ENCODE measurements at places on chromosomes 7 and 10.

GRCh38 chr7:138804618-138805017 lies 6.6 kb upstream of the ATP6V0A4 start:
- no peak for DNase-seq

GRCh38 chr10:79026806-79027146 lies 42.0 kb upstream of the ZMIZ1 start:
- no peak for DNase-seq

DNA sequence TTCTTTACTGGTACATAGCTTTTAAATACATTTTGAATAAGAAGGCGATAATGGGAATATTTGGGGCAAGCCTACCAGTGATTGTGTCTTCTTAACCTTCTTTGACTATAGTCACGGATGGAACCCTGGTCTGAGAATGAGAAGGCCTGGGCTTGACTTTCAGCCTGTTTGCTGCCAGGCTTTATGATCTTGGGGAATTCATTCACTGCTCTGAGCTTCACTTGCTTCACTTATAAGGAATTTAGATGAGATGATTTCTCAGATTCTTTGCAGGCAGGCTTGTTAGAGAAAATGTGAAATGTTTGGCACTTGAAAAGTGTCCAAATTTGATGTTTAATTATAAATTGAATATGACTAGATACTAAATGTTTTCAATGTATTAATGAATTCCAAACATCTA lies 42.5 kb downstream of the NUP205 start:
- DNase-seq: no peak

DNA sequence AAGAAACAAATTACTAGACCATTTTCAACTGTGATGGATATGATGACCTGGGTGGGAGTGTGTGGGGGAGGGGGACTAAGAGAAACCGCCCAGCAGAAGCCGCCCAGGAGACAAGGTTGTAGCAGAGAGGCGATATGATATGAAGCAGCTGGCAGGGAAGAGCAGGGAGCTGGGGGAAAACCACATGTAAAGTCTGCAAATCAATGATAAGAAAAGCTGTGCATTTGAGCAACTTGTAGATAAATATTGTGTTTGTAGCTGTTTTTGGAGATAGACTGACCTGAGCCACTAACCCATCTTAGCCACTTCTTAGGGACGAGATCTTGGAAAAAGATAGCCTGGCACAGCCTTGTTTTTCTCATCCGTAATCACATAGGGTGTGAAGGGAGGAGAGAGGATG lies 252.6 kb downstream of the SEC23IP start:
- no peak for DNase-seq

DNA sequence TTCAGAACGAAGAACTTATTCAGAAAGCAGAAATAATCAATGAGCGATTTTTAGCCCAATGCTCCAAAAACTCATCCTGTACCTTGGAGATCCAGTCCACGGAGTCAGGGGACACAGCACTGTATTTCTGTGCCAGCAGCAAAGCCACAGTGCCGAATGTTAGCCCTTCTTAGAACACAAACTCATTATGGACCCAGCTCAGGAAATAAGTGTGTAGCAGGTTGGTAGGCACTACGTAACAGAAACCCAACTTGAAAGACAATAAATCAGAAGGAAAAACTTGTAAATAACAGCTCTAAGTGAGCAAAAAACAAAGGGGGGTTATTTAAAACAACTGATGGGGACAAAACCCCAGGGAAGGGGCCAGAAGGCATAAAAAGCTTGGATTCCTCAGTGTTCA lies 112.0 kb upstream of the PRSS1 start:
- DNase-seq: no peak

DNA sequence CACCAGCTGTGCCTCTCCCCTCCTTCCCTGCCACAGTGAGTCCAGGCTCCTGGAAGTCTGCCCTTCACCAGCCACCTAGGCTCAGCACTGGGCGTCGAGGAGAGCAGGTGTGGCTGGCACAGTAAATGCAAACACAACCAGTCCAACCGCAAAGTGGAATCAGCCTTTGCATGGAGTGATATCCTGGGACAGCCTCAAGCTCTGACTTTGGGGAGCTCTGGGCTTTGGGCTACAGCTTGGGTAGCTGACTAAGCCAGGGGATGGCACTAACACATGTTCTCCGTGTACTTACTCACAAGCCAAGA lies 312.4 kb downstream of the KCNMA1 start:
- DNase-seq: peak; percentile 81

DNA sequence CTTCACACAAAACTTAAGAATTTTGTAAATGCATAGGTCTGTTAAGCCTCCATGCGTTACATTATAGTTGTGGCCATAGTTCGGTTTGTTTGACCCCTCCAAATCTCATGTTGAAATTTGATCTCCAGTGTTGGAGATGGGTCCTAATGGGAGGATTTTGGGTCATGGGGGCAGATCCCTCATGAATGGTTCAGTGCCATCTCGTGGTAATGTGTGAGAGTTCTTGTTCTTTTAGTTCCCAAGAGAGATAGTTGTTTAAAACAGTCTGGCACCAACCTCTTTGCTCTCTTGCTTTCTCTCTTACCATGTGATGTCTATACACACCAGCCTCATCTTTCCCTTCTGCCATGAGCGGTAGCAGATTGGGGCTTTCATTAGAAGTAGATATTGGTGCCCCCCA lies 264.3 kb downstream of the TCF7L2 start:
- DNase-seq: no peak

DNA sequence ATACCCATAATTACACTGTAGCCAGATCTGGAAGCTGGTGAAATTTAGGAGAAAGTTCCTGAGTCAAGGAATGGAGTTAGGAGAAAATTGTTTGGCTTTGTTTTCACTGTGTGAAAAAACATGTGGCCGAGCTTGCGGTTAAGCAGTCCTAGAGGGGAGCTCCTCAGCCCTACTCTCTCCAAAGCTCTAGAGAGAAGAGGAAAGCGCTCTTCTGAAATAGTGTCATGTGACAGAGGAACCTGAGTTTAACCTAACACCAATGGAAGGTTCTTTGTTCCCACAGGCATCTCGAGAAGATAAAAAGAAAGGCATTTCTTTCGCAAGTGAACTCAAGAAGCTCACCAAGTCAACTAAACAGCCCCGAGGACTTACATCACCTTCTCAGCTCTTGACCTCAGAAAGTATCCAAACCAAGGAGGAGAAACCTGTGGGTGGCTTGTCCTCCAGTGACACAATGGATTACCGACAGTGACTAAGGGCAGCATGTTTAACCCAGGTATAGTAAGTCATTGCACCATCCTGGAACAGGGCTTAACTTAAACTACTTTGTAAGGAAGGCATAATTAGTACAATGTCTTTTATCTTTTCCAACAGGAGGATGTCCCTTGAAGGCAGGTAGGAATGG lies 38.0 kb downstream of the NOC3L start:
- DNase-seq: no peak

- no peak for DNase-seq
Measured at GRCh38 chr10:9214618-9215017, 1160.1 kb downstream of the GATA3 start.

DNA sequence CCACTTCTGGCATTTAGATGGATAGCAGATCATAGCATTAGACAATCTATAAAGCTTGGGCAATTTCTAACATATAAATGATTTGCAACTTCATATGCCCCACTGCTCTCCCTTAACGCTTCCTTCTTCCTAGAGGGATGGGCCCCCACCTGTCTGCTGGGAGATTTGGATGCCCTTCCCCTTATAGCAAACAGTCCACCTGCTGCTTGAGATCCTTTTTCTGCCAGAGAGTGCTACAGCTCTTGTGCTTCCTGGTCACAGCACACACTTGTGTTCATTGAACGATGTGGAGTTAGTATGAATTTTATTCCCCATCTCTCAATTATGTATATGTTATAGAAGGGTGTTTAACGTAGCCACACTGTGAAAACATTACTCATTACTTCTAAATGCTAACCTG lies 10.4 kb upstream of the PCGF5 start:
- DNase-seq: peak; percentile 94

- DNase-seq: no peak
Measured at GRCh38 chr7:105209433-105209832, 179.3 kb downstream of the SRPK2 start.

DNA sequence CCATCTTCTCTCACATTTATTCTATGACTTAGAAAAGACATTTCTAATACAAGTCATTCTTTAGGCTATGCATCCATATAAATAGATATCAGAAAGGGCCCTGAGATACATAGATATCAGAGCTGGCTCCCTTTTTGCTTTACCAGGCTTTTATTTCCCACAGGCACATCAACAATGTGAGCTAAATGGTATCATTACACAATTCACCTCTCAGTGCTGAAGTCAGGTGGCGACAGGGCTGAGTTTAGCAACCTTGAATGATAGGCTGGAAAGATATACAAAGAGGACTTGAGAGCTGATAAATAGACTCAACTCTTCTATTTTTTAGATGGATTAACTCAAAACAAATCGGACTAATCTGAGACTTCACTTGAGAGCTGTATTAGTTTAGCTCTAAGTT lies 189.2 kb upstream of the COL1A2 start:
- no peak for DNase-seq
